ENCODE measurements at places on chromosomes 2 and 18.

DNA sequence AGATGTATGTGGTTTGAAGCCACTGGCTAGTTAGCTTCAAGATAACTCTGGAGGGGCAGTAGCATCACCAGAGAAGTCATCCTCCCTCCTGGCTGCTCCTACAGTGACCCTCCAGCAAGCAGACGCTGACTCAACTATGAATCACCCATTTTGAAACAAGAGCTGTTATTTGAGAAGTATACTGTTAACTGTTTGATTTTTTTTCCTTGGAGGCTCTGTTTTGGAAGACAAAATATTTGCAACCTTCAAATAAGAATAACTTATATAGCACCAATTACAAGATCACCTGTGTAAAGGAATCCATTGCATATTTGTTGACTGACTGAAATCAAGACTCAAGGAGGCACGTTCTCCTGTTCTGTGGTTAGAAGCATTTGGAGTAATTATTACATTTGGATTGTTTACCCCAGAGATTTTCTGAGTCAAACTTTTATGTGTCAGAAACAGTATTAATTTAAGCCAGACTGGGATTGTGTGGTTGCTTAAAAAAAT lies 313.8 kb downstream of the MTX2 start:
- no peak for DNase-seq

DNA sequence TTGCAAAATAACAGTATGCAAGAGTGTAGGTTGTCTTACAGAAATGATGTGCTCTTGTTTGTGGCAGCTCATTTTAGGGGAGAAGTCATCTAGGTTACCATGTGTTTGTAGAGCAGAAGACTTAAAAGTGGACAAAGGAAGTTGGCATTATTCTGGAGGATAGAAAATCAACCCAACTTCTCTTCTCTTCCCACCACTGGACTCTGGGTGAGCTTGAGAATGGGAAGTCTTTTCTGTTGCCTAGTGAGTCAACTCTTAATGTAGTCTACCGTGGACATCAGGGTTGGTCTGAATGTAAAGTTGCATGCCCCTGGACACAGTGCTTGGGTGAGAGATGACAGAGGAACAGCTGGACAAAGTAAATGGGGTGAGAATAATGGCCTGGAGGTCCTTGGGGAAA lies 98.3 kb downstream of the FMNL2 start:
- DNase-seq, result no peak

GRCh38 chr2:74725287-74725686 lies 71.2 kb downstream of the SEMA4F start:
- DNase-seq, result no peak

DNA sequence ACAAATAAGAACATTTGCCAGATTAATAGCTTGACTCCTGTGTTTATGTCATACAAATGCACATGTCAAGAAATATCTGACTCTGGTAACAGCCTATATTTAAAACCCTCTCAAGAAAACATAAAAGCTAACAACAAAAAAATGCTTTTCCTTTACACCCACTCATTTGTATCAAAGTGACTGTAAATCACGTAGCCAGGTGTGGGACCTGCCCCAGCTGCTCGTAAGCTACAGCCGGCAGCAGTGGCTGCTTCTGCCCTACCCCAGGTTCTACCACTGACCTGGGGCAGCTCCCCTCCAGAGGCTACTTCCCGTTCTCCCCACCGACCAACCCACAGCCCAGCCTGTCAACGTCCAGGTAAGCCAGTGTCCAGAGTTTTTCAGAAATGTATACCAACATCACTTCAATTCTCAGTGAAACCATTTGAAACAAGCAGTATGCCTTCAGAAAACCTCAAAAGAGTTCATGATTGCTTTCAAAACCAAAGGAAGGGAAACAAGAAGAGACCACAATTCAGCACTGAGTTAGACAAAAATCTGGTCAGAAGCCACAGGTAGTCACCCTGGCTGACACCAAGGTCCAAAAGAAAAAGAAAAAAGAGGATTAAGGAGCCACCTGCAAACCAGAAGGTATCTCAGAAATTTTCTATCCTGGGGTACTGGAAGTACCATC lies 40.4 kb downstream of the KIDINS220 start:
- DNase-seq, result no peak

All from T-helper 17 cell (primary cell).